Uterus (tissue), 4 donors: ENCODE measurements at places on chromosomes 11 and 22. TPM values are rescaled to one million over a fixed set of nuclear protein-coding genes. Genes with fewer than 3 reads are reported as not detected.

GRCh38 chr11:131447277-131447815 lies 76.9 kb downstream of the NTM start:
- DNase-seq = no peak

- no peak for DNase-seq
Observed at GRCh38 chr22:49760280-49760629, 67.4 kb downstream of the BRD1 start.

DNA sequence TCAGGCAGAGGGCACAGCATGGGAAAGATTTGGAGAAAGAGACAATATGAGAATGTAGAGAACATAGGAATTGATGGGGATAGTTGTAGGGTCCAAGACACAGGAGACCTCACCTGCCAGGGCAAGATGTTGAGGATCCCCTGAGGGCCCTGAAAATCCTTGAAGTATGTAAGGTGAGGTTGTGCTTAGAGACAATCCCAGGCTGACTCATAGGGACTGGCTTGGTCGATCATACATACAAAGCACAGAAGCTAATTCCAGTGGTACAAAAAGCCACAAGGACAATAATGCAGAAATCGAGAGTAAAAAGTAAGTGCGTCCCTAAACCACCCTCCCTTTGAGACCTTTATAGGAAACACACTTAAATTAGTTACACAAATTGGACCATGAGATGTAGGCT lies 468.2 kb downstream of the MIAT start:
- DNase-seq = no peak

- DNase-seq = no peak
Observed at GRCh38 chr11:121309688-121310087, 17.1 kb downstream of the SC5D start.

DNA sequence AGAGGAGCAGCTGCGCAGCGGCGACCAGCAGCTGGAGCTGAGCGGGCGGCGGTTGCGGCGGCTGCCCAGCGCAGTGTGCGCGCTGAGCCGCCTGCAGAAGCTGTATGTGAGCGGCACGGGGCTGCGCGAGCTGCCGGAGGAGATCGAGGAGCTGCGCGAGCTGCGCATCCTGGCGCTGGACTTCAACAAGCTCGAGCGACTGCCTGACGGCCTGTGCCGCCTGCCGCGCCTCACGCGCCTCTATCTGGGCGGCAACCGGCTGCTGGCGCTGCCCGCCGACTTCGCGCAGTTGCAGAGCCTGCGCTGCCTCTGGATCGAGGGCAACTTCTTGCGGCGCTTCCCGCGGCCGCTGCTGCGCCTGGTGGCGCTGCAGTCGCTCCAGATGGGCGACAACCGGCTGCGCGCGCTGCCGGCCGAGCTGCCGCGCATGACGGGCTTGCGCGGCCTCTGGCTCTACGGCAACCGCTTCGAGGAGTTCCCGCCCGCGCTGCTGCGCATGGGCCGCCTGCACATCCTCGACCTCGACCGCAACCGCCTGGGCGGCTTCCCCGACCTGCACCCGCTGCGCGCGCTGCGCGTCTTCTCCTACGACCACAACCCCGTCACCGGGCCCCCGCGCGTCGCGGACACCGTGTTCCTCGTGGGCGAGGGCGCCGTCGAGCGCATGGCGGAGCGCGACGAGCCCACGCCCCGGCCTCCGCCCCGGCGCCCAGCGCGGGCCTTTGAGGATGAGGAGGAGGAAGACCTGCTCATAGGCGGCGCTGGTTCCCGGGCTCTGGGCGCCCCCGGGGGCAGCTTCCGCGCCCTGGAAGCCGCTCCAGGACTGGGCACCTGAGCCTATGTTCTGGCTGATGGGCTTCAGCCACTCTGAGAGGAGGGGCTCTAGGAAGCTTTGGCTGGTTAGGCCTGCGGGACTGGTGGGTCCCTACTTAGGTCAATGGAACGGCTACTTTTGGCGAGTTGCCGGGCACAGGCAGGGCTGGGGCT lies 787 bp downstream of the LRRC10B start:
- DNase-seq = peak; percentile 37

DNA sequence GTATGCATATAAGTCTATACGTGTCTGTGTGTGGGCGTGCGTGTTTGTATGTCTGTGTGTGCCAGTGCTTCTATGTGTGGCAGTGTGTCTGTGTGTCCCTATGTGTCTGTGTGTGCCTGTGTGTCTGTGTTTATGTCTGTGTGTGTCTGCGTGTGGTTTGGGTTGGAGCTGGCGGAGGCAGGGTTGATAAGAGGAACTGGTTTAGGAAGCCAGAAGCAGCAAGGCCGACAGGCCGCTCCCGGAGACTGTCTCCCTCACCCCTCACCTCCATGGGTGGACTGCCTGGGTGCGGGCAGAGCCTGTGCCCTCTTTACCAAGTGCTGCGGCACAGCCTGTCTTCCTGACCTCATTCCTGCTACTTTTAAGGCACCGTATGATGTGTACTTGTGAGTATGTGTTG lies 327.1 kb upstream of the B3GAT1 start:
- no peak for DNase-seq

DNA sequence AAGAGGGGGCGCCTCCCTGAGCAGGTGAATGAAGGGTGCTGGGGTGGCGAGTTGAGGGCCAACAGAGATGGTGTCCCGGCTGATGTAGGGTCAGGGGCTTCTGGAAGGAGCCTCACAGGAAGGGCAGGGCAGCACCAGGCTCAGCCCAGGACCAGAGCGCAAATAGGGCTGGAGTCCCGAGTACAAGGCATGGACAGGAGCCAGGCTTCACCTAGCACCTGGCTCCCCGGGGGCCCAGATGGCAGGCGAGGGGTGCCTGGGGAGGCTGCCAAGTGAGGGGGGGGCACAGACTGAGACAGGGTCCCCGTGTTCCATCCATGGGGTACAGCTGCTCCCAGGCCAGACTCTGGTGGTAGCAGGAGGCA lies 105.8 kb downstream of the KCNQ1 start:
- DNase-seq = no peak

DNA sequence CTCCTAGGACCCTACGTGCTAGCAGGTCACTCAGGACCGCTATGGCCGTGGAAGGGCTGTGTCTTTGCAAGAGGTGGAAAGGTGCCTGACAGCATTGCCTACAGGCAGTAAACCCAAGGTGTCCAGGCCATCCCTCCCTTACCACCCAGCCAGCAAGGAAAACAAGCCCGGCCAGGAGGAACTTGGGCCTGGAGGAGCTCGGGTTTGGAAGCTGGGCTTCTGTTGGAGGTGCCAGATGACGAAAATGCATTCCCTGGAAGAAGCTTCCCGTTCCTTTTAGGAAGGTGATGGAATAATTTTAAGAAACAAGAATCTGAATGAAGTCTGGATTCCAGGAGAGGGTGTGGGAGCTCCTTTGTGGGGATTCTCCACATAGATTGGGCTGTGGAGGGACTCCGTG lies 23.6 kb downstream of the FBLN1 start:
- DNase-seq = no peak

- no peak for DNase-seq
Observed at GRCh38 chr22:23272371-23272770, 92.1 kb downstream of the BCR start.

- DNase-seq = peak; percentile 32
Observed at GRCh38 chr11:94776351-94777321, 8.5 kb downstream of the AMOTL1 start.

GRCh38 chr22:18056161-18056666 lies 21.6 kb upstream of the PEX26 start:
- DNase-seq = no peak

The IGHMBP2 gene
- total RNA-seq = 22.5 TPM

The PNPLA3 gene
- not detected for total RNA-seq

The P4HA3 gene
- not detected for total RNA-seq

The NTM gene
- total RNA-seq = not detected

The LDLRAD3 gene
- 10.2 TPM for total RNA-seq

The CALCA gene
- total RNA-seq = not detected

The STK33 gene
- total RNA-seq = 12.4 TPM

The OSBPL5 gene
- 83.3 TPM for total RNA-seq
